ENCODE measurements at places on chromosomes 3 and 15.
A peak's percentile ranks its signal among the peaks of the same experiment; 100 is the strongest.

GRCh38 chr3:8319935-8320634 lies 181.5 kb upstream of the LMCD1 start:
- DNase-seq = no peak

DNA sequence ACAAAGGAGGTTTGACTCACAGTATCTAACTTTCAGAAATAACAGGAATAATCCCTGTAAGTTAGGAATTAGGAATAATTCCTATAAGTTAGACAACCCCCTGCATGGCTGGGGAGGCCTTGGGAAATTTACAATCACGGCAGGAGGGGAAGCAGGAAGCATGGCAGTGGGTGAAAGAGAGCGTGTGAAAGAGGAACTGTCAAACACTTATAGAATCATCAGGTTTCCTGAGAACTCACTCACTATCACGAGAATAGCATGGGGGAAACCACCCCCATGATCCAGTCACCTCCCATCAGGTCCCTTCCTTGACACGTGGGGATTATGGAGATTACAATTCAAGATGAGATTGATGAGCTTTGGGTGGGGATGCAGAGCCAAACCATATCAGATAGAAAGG lies 385.5 kb downstream of the IL20RB start:
- DNase-seq = no peak

DNA sequence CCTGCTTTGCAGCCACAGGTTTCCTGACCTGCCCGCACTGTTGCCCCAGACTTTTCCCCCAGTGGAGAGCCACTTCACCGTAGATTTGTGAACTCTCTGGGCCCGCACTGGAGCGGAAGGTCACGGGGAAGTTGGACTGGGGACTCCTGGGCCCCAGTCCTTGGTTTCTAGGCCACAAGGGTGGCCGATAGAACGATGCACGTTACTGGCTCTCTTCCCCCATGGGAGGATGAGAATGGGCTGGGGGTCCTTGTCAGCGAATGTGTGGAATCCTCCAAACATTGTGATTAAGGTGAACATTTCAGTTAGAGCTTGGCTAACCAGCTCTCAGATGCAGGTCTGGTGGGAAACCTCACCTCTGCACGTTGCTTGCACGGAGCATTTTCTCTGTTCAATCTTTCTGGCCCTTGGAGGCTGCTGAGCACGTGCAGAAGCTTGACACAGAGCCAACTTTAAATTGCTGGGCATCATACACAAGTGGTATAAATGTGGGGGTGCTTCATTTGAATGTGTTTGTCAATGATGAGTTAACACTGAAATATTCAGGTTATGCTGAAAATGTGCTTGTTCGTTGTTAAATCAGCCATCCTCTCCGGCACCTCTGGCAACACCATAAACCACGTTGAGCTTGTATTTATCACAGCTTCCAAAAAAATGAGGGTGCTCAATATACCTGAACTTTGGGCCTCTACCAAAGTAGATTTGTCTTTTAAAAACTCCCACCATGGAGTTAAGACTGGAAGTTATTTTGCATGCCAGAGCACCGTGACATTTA lies 976 bp downstream of the DIS3L start:
- no peak for DNase-seq

GRCh38 chr3:65479990-65480389 lies 558.7 kb downstream of the MAGI1 start:
- no peak for DNase-seq

DNA sequence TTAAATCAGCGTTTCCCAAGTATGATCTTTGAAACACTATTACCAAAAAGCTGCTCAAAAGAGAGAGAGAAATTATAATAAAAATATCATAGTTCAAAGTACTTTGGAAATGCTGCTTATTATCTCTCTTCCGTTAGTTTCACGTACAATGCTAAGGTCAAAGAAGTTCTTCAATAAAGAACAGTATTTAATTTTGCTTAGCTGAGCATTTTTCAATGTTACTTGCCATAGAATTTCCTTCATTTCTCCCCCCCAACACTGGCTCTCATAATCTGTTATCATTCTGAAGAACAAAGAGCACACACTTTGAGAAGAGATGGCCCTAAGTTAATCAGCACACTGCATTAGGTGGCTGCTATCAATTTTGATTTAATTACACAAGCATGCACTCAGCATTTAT lies 840.8 kb upstream of the CFAP20DC start:
- no peak for DNase-seq

GRCh38 chr15:60568301-60568742 lies 89.4 kb upstream of the ICE2 start:
- DNase-seq = no peak

DNA sequence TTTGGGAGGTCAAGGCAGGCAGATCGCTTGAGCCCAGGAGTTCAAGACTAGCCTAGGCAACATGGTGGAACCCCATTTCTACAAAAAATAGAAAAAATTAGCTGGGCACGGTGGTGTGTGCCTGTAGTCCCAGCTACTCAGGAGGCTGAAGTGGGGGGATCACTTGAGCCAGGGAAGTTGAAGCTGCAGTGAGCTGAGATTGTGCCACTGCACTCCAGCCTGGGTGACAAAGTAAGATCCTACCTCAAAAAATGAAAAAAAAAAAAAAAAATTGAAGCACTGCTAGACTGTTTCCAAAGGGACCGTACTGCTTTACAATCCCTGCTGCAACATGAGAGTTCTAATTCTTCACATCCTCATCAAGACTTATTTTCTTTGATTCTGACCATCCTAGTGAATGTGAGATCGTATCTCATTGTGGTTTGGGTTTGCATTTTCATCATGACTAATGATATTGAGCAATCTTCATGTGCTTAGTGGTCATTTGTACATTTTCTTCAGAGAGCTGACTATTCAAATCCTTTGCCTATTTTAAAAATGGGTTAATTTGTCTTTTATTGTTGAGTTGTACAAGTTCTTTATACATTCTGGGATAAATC lies 10.8 kb downstream of the CMTM8 start:
- no peak for DNase-seq

GRCh38 chr15:52709187-52709981 lies 30.2 kb upstream of the ATOSA start:
- no peak for DNase-seq

- DNase-seq = no peak
These were observed 26.6 kb downstream of the SUCNR1 start for GRCh38 chr3:151899996-151900395.

DNA sequence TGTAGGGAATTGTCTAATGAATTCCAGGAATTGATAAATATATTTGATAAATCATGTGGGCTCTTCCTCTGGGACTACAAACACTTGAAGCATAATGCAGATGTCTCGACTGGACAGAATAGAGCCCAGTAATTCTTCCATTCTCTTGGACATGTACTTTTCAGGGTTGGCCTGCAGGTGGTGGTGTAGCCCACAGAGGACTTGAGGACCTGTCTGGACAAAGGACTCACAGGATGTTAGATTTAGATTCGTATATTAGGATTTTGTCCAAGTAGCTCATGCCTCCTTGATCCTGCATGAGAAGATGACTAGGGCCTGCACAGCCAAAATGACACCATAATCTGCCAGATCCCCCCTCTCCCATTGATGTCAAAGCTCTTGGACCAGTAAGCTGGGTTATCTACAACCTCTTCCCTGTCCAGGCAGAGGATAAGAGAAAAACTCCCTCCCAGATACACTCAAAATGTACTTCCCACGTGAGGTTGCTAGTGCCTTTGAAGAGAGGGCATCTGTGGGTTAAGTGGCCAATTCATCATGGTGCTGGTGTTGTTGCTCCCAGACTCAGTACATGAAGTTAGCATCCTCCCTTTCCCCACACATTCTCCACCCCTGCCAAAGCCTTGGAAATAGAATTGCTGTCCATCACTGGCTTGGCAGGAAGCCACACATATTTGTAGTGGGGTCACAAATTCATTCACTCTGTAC lies 88.6 kb upstream of the ZNF280D start:
- peak; percentile 45 for DNase-seq

DNA sequence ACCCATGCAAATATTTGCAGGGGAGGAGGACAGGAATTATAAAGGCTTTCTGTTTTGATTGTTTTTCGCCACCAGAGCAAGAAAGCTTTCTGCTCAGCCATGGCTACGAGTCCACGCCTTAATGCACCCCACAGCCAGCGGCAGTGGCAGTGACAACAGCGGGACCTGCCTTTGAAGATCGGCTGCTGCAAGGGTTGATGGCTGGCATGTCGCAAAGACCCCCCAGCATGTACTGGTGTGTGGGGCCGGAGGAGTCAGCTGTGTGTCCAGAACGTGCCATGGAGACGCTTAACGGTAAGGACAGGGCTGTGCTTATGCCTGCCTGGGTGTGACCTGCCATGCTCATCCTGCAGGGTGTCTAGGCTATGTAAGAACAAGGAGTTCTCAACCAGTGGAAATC lies 5.3 kb downstream of the LRRK1 start:
- DNase-seq = no peak

DNA sequence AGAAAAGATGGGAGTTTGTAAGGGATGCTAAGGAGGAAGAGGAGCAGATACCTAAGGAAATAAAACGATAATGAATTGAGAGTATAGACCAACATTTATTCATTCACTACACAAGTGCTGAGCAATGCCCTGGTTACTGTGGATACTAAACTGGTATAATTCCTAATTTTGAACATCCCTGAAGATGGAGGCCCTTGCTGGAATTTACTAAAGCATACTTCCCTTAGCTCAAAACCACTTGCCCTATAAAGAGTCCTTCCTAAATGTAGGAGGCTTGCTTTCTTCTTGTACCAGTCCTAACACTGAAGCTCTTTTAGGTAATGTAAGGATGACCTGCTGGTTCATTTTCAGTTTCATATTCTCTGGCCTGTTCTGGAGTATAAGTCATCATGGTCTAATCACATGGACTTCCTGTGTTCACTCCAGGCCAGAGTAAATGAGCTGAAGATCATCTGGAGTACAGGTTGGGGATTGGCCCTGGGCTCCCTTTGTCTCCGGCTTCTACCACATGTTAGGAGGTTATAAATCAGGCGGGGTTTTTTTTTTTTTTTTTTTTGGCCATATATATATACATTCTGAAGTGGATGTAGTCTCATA lies 40.1 kb upstream of the MTMR10 start:
- no peak for DNase-seq

DNA sequence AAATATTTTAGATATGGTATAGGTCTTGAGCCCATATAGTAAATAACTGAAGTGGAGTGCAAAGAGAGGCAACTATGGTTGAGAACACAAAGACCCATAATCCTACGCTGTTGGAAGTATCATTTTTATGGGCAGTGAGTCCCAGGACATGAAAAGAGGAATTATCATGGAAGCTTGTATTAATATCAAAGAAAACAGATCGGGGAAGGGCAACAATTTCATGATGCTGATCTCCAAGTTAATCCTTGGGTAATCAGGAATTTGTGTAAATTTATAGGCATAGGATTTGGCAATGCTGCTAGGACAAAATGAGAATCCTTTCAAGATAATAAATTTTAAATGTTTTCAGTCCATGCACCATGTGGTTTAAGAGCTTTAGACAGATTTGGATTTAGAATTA lies 40.2 kb upstream of the PYDC2 start:
- DNase-seq = no peak

DNA sequence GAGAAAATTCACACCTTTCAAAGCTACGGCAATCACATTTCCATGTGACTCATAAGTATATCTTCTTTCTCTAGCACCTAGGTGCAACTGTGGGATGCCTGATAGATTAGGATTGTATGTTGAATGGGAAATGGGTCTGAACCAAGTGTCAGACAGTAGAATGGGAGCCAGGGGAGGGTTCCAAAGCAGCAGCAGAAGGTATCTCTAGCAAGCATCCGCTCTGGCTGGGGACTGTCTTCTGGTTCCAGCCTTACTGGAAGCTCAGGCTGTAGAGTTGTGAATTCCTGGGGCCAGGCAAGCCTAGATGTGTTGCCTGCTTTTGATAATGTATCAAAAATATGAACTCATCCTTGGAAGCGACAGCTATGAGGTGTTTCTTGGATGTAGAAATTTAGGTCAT lies 2.1 kb upstream of the CHL1 start:
- DNase-seq = no peak

DNA sequence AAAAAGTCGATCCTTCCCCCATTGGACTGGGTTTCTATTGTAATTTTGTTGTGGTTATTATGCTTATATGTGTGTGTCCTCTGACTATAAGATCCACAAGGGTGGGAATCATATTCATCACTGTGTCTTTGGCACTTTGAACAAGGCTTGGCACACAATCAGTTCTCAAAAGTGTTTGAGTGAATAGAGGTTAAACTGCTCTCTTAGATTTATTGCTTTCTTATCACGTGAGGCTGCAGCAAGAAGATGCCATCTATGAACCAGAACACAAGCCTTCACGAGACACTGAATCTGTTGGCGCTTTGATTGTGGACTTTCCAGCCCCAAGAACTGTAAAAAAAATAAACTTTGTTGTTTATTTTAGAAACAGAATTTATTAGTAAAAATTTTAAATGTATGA lies 295.0 kb upstream of the MDFIC2 start:
- no peak for DNase-seq

- DNase-seq = no peak
These were observed 54.2 kb downstream of the MSL2 start for GRCh38 chr3:136141891-136142290.

GRCh38 chr3:194308601-194309449 lies 42.3 kb downstream of the CPN2 start:
- DNase-seq = no peak

DNA sequence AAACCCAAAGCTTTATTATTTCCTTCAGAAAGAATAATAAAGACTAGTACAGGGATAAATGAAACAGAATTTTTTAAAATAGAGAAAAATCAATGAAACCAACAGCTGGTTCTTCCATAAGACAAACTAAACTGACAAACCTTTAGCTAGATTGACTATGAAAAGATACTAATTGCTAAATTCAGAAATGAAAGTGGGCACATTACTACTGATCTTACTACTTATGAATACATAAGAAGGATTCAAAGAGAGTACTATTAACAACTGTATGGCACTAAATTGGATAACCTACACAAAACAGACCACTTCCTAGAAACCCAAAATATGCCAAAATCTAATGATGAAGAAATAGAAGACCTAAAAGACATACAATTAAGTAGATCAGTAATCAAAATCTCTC lies 278.2 kb downstream of the ISL2 start:
- DNase-seq = no peak

DNA sequence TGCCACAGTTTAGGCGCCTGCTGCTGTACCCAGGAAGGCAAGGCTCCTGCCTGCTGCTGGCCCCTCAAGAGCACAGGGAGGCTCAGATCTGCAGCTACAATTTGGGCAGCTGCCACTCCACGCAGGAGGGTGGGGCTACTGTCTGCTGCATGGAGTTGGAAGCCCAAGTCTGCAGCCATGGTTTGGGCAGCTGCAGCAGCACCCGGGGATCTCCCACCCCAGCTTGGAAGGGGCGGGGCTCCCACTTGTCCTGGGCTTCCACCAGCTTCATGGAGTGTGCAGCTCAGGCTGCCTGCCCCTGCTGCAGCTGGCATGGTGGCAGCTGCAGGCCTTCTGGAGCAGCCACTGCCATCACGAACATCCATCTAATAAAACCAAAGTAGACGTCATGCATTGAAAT lies 512.9 kb downstream of the PYDC2 start:
- DNase-seq = no peak
